ENCODE measurements at places on chromosomes 5 and 9.

- no peak for DNase-seq
These were observed 52.6 kb upstream of the RNU6ATAC start for GRCh38 chr9:134216961-134217360.

GRCh38 chr9:38000332-38000731 is 68.7 kb downstream of the SHB start:
- no peak for DNase-seq

DNA sequence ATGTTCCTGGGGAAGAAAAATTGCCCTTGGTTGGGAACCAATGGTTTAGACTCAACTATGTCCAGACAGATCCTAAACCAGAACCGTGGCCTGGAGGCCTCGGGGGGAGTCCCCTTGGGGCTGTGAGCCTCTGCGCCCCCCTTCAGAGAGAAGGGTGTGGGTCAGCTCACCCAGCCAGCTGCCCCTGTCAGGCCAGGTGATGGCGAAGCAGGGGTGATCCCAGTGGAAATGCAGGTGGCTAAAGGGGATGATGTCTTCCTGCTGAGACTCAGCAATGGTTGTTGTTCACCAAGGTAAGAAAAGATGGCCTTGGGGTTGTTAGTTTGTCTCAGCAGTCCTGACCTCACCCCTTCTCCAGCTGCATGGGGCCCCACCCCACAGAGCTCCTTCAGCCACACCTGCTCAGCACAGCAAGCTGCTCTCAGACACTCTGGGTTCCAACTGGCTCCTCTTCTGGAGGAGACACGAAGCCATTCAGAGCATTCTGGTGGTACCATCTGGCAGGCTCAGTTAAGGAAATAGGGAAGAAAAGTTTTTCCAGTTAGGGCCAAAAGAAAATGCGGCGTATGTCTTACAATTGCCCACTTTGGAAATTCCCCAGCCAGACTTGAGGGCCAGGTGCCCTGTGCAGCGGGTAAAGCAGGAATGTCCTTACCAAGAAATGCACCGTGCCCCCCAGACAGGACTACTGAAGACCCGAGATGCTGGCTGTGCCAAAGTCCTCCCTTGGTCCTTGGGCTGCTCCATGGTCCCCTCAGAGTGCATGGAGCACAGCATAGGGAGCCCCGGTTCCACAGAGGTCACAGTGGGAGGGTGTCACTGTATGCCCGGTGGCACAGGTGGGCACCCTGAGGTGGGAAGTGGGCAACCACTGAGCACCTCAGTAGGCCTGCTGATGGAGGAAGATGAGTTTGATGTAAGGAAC is 90.2 kb downstream of the NSUN2 start:
- no peak for DNase-seq

GRCh38 chr5:154275566-154275965 is 85.0 kb downstream of the GALNT10 start:
- DNase-seq: no peak

- peak; percentile 58 for DNase-seq
These were observed at the start of gene KCNT1 for GRCh38 chr9:135701959-135702721. KCNT1 (plus strand) TSS chr9:135702185; CDS start chr9:135702259, 74 bp downstream.

- no peak for DNase-seq
These were observed 654 bp downstream of the RANBP6 start for GRCh38 chr9:6014670-6015270.

DNA sequence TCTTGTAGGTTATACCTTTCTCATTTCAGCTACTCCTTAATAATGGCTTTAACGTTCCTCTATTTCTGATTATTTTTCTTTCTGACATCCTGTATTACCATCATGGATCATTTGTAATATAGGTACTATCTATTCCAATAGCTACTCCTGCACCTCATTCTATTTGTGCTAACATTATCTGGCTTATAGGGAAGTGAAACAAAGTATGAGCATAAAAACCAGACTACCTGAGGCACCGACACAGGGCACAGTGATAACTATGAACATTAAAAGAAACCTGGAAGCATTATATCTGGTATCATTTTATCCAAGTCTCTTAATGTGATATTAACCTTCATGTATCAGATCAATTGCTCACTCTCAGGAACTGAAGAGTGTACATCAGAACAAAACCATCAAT is 407.3 kb downstream of the DMRT2 start:
- no peak for DNase-seq

- DNase-seq: no peak
These were observed 45.2 kb upstream of the FCN2 start for GRCh38 chr9:134835448-134835847.

GRCh38 chr5:132190161-132190817 is 37.4 kb downstream of the P4HA2 start:
- peak; percentile 59 for DNase-seq

DNA sequence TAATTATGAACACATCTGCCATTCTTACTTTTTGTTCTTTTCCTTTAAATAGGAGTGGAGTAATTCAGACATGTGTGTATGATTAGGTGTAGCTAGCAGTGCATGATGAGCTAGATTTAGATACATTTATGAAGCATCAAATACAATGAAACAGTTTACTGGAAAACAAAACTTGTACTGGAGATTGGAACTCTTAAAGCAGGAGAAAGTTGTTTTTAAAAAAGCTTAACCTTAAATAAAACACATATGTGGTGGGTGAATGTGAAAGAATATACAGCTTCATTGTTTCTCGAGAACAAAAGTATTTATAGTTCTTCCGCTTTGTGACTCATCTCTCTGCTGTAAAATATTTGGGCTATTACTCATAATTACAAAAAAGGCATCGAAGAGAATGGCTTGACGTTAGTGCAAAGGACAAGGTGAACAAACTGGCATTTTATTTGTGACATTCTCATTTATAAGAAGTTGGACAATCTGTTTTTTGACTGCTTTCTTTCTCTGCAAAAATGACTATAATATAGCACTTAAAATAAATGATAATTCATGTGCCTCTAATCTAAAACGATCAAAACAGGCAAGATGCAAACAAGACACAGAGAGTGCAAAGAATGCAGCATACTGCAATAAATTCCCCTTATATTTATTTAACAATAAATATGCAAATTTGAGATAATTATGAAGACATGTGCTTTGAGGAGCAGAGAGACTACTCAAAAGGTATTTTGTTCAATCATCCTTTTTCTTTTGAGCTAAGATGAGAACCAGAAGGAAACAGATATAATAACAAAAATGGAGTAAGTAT is 478.8 kb downstream of the CETN3 start:
- no peak for DNase-seq

DNA sequence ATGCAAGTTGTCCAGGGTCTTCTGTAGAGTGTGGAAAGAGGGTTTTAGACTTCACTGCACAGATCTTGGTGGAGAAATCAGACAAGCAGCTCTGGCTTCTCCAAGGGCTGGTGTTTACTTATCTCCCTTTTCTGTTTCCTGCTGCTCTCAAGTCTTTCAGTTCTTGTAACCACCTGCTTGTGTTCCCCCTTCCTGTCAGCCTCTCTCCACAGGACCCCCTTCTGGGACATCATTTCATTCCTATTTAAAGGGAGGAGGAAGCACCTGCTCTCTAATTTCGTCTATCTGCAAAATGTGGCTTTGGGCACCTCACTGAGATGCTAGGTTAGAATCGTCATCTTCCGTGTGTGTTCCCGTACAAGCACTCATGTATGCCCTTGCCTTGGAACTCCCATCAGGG is 636.2 kb downstream of the MTRR start:
- DNase-seq: no peak

GRCh38 chr5:137699336-137700281 is 36.3 kb downstream of the KLHL3 start:
- DNase-seq: no peak

- DNase-seq: no peak
These were observed 776.0 kb upstream of the ACO1 start for GRCh38 chr9:31608416-31608815.

DNA sequence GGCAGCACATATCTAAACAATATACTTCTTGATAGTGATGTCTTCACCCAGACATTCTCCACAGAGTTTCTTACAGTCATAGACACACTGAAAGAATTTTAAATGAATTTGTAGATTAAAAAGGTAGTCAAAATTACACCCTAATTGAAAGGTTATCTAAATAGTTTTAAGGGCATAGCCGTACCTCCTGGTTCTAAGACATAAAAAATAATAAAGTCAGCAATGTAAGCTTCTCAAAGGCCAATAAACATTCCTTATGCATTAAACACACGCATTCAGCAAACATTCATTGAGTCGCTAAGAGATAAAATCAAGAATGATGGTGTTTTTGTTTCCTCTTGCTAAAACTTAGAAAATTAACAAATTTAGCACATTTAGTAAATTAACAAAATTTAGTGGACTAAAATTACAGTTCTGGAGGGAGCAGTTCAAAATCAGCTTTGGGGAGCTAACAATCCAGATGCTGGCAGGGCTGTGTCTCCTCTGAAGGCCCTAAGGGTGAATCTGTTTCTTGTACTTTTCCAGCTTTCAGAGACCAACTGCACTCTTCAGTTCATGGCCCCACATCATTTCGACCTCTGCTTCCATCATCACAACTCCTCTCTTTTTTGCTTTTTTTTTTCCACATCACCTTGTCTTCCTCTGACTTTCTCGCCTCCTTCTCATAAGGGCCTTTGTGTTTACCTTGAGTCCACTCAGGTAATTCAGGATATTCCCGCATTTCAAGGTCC is 516.5 kb downstream of the DNAH5 start:
- no peak for DNase-seq

DNA sequence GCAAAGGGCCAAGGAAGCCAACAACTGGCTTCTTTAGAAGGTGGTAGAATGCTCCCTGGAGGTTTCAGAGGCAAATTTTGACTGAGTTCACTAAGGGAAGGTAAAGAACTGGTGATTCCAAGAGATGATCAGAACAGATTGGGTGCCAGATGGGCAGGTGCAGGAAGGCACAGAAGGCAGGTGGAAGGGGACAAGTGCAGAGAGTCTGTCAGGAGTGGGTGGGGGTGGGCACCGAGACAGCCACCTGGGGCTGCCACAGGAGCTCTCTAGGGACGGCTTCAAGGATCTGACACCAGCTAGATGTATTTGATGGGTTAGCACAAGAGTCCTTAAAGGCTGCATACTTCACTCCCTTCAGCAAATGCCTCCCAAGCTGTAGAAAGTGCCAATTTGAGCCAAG is 207.3 kb downstream of the PTTG1 start:
- DNase-seq: no peak

- no peak for DNase-seq
These were observed 2.9 kb downstream of the AKNA start for GRCh38 chr9:114384836-114385396.

DNA sequence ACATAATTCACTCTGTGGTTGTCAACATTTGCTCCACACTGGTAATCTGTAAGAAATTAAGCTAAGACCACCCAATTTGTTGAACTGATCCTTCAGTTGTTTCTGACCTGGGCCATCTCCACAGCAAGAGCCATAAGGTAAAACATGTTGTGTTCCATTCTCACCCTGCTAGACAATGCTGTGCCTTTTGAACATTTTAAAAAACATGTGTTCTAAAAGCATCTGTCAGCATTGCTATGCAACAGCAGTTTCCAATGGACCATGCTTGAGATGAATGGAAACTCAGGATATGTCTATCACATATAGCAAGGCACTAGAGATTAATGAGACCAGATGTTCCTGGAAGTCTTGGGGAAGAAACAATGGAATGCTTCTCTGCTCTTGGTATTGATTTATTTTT is 455.1 kb upstream of the RGMB start:
- DNase-seq: no peak

- no peak for DNase-seq
These were observed 177.3 kb upstream of the FST start for GRCh38 chr5:53303105-53303504.

- DNase-seq: no peak
These were observed 146.7 kb downstream of the ROR2 start for GRCh38 chr9:91803151-91803940.

- no peak for DNase-seq
These were observed 315.5 kb upstream of the C9orf72 start for GRCh38 chr9:27888661-27889295.

DNA sequence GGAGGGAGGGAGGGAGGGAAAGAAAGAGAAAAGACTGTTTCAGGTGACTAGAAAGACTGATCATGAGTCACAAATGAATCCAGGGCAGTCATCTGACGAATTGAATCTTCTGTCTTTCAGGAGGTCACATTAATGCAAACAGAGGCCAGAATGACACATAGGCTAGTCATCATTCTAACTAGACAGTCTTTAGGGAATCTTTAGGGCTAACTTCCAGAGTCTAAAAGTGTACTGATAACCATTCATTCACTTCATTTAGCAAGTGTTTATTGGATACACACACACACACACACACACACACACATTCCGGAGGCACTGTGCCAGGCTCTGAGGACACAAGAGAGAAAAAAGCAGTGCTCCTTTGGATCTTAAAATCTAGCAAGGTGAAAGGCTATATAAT is 156.7 kb downstream of the EBF1 start:
- DNase-seq: no peak

DNA sequence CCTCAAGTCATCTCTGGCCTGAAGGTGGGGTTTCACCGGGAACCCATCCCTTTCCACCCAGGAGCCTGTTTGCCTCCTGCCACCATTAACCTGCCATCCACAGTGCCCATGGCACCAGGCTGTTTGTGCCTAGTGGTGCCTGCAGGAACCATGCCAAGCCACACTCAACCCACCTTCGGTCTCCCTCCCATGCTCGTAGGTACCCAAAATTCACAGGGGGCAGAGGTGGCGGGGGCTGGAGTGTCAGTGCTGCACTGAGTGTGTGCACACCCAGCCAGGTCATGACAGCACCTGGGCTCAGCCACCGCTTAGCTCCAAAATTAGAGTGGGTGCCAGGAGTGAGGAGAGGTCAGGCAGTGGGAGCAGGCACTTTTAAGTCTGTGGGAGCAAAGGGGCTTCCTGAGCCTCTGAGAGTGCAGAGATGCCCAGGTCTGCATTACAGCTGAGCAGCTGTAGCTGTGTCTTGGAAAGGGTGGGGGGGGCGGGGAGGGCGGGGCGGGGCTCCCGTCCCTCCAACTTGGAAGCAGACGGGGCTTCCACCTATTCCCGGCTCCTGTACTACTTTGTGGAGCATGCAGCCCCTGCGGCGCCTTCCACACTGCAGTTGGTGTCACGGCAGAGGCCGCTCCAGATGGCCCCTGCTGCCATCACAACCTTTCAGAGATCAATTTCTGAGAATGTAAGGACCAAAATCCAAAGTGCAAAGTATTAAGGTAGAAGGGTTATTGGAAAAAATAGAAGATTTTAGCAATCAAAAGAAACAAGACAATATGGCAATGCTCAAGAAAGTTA is 2396.8 kb upstream of the C9orf72 start:
- DNase-seq: no peak

GRCh38 chr5:57435701-57436134 is 46.9 kb downstream of the ACTBL2 start:
- DNase-seq: no peak

- no peak for DNase-seq
These were observed 237.7 kb downstream of the ADAMTS6 start for GRCh38 chr5:65244031-65244430.

DNA sequence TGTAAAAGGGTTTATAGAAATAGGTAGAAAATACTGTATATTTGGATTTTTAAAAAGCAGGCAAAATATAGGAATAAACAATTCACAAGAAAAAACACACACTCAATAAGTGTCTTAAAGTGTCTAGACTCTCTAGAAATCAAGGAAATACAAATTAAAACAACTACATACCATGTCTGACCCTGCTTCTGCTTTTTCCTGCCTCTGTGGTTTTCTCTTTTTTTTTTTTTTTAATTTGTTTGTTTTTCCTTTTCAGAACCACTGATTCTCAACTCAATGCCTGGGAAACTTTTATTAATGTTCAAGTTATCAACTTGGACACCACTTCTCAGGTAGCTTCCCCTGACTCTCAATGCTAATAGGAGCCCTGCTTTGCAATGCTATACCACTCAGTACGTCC is 25.5 kb upstream of the TAS2R1 start:
- no peak for DNase-seq
